ENCODE measurements at places on chromosomes 2 and 18.

DNA sequence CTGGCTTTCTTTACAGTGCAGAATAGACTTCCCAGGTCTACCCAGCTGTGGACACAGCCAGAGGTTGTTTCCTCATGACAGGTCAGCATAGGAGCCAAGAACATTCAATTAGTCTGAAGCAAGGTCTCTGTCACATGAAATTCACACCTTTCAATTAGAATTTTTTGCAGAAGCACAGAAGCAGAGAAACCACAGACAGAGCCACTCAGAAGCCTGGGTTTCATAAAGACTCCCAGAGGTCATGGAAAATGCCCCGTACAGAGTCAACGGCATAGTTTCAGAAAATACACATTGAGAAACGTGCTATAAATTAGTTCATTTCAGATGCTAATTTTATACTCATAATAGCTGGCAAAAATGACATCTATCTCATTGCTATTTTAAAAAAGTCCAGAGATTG lies 87.0 kb upstream of the TMEM200C start:
- DNase-seq = no peak

DNA sequence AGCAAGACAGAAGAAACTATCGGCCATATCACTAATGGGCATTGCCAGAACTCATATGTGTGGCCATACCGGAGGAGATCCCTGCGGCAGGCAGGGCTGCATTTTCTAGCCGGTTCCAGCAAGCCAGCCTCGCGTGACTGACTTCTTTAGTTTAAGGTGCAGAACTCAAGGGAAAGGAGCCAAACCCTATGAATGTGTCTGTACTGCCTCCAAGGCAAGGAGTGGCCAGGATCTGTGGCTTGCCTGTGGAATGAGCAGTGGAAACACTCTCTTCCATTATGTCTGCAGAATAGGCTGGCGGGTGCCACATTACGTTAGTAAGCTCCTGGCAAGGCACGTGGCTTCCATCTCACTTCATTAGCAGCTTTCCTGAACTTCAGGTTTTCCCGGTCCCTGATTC lies 137.6 kb downstream of the ATL2 start:
- no peak for DNase-seq

DNA sequence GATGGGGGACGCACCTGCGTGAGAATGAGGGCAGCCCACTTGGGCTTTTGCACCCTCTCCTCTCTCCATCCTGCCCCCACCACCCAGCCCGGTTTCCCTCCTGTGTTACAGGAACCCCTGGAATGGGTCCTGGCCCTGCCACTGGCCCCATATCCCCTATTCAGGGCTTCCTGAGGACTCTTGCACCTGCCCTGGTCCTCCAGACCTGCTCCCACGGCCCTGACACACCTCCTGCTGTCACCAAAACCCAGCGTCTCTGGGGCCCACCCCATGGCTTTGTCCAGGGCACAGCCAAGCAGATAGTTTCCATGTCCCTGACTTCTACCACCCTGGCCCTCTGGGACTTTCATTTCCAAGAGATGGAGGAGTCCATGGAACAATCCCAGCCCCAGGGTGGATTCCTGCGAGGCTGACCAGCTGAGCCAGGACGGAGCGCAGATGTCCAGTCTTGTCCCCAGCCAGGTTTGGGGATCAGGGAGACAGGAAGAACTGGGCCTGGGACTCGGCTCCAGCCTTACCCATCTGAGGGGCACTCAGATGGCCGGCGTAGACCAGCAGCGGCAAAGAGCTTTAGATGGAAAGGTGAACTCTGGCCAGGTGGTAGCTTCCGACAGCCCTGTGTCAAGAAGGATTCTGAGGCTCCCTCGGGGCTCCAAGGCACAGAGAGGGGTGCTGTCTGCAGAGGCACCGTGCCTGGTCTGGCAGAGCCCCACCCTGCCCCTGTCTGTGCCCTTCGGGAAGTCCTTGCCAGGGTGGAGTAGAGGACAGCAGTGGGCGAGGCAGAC lies 12.0 kb downstream of the GPR35 start:
- no peak for DNase-seq

- no peak for DNase-seq
Observed at GRCh38 chr2:72145289-72145657, 2.4 kb downstream of the CYP26B1 start.

GRCh38 chr2:88170472-88170892 lies 336 bp downstream of the THNSL2 start:
- DNase-seq = no peak

DNA sequence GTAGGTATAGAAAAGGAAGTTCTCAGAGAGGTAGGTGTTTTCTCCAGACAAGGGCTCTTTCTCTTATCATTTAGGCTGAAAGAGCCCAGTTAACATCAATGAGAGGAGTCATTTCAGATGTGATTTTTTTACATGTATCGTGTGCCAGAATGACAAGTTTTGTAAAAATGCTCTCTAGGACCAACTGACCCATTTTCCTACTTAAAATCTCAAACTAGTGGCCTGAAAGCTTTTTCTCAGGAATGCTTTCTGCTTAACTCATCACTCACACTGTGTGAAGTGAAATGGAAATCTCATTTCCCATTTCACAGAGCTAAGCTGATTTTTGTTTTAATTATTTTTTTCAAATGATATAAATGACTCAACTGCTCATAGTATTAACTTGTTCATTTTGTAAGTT lies 128.7 kb upstream of the CYP26B1 start:
- DNase-seq = no peak

GRCh38 chr2:230968921-230969658 lies 26.8 kb upstream of the SPATA3 start:
- DNase-seq = no peak
